ENCODE measurements at places on chromosomes 1 and 21. TPM values are rescaled to one million over a fixed set of nuclear protein-coding genes. Genes with fewer than 3 reads are reported as not detected.

The ASPM gene
- total RNA-seq = 26.9 TPM

The NHLH1 gene
- total RNA-seq = 0.18 TPM

The PYHIN1 gene
- total RNA-seq = not detected

The TRIM17 gene
- 1.2 TPM for total RNA-seq

The BCAN gene
- total RNA-seq = 0.57 TPM

The TEX38 gene
- total RNA-seq = not detected

The LRRC39 gene
- 0.26 TPM for total RNA-seq

The AVPR1B gene
- not detected for total RNA-seq

The WNT4 gene
- 0.92 TPM for total RNA-seq

The MYCL gene
- total RNA-seq = 2.0 TPM

The PDPN gene
- total RNA-seq = 0.28 TPM

Data from Panc1 (cell line).